Activated CD4-positive, alpha-beta T cell treated with anti-CD3 and anti-CD28 coated beads for 48 hours (primary cell): ENCODE measurements at places on chromosomes 16 and 17.

DNA sequence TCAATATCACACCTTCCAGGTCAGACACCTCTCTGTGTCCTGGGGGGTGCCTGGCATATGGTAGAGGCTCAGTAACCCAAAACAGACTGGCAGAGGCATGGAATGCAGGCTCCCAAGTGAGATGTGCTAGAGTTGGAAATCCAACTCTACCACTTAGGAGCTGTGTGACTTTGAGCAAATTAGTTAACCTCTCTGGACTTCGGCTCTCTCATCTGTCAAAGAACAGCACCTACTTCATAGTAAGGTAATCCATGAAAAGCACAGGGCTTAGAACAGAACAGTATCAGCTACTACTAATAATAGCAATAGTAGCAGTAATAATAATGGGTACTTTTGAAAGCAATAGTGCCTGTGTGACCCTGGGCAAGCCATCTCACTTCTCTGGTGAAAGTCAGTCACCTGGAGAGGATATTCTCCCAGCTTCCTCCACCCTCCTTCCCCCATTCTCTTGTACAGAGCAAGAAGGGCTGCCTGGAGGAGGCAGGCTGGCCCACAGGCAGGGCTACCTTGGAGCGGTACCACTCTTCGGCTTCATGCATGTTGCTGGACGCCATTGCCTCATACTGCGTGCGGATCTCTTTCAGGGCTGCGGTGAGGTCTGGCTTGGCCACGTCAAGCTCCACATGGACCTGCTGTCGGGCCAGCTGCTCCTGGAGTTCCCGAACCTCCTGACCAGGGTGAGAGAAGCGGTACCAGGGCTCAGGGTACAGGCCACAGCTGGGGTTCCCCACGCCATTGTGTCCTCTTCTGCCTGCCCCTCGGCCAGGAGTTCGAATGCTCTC, 2.3 kb downstream of the GFAP start:
- no peak for DNase-seq

- peak; percentile 65 for DNase-seq
These were observed 243.2 kb upstream of the GSE1 start for GRCh38 chr16:85369741-85370528.

DNA sequence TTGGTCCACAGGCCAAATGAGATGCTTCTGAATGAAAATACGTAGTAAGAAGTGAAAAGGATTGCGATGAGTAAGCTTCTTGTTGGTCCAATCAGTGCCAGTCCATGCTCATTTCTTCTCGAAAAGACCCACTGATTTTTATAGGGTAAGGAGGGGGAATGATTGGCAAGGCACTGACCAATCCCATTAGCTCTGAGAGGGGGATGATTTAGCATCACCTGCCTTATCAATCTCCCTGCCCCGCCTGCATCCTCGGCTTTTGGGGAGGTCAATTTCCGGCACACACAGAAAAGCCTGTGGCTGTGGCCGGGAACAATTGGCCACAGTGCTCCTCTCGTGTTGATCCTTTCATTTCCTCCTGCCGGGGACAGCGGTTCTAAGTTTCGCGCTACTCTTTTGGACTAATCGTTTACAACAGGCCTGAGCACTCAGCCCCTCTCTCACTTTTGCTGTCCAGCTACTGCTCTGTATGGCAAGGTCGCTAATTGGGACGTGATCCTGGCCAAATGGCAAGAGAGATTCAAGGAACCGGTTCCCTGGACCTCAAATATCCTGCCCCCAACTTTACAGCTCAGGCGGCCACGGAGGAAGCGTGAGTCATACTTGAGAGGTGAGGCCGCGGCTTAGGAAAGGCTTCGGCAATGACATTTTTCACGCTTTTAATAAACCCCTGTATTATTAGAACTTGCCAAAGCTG, 43.1 kb downstream of the TBX4 start:
- DNase-seq = no peak

DNA sequence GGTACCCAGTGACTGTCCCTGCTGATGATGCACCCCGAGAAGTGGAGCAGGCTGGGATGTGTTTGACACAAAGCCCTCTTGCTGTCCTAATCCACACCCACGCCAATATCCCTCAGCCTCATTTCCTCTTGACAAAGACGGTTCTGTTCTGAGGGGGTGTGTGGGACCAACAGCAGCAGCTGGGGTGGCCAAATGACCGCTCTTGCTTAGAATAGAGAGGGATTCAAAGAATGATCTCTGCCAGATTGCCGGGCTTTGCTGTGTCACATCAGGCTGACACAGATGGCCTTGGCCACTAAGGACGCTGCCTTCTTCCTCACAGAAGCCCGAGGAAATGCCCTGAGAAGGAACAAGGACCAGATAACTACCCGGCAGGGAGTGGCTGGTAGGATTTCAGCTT, 250.7 kb downstream of the NTN1 start:
- DNase-seq = no peak

GRCh38 chr16:8958344-8959167, 5.2 kb downstream of the USP7 start:
- peak; percentile 40 for DNase-seq

DNA sequence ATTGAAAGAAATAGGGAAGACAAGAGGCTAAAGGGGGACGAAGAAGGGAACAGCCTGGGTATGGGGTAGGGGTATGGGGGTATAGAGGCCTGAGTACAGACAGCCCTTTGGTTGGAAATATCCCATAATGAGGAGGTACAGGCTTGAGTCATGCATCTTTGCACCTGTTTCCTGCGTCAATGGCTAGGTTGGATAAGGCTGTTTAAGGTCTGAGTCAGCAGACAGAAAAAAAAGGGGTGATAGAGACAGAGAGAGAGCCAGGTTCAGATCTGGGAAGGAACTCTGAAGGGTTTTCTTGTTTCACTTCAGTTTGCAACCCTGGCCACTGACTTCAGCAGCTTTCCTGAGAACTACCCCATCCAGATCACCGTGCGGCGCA, 8.5 kb downstream of the FNDC8 start:
- DNase-seq = no peak

DNA sequence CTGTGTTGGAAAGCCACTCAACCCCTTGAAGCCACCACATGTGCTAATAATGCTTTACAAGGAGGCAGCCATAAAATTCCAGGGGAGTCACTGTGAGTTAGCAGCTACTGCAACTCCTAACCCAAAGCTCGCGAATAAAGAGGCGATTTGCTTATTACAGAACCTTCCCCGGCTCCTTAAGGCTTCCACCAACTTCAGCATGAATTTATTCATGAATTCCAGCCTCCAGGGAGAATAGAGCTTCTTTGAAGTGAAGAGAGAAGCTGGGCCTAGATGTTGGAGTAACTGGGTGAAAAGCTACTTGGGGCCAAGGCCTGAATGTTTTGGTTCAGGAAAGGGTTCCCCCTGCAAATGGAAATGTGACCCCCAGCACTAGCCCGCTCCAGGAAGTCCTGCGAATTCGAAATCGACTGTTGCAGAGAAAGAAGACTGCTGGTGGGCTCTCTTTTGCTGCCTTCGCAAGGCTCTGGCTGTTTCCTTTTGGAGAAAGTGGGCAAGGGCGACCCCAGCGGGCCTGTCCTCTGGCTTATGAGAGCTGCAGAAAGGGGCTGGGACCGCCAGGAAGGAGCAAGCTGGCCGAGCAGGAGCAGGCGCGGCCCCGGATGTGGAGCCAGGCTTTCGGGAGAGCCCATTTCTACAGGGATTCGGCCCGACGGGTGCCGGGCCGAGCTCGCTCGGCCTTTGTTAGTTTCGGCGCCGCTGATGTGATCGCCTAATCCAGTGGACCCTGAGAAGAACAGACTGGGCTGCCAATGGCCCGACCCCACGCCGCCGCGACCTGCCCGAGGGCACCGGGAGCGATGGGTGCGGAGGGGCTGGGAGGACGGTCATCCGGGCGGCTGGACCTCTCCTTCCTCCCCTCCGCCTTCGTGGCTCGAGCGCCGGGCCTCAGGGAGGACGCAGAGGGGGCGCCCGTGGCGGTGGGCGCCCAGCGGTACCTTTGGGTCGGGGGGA, 7.6 kb downstream of the CBX8 start:
- DNase-seq = no peak

DNA sequence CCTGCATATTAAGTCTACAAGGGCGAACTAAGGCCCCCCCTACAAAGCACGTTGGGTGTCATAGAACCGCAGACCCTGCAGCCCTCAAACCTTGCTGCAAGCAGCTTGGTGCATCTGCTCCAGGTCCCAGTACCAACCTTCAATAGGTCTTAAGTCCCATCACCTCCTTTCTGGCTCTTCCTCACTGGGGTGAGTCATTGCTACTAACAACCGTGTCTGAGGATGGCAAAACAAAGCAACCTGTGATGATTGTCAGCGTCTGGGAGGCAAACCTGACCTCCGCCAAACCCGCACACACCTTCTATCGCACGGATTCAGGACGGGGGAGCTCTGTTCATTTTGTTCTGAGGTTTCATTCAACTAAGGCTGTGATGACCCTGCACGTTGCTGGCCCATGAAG, 138.9 kb downstream of the SLC39A11 start:
- DNase-seq = no peak

GRCh38 chr16:26795184-26795583, 271.5 kb upstream of the C16orf82 start:
- peak; percentile 24 for DNase-seq

DNA sequence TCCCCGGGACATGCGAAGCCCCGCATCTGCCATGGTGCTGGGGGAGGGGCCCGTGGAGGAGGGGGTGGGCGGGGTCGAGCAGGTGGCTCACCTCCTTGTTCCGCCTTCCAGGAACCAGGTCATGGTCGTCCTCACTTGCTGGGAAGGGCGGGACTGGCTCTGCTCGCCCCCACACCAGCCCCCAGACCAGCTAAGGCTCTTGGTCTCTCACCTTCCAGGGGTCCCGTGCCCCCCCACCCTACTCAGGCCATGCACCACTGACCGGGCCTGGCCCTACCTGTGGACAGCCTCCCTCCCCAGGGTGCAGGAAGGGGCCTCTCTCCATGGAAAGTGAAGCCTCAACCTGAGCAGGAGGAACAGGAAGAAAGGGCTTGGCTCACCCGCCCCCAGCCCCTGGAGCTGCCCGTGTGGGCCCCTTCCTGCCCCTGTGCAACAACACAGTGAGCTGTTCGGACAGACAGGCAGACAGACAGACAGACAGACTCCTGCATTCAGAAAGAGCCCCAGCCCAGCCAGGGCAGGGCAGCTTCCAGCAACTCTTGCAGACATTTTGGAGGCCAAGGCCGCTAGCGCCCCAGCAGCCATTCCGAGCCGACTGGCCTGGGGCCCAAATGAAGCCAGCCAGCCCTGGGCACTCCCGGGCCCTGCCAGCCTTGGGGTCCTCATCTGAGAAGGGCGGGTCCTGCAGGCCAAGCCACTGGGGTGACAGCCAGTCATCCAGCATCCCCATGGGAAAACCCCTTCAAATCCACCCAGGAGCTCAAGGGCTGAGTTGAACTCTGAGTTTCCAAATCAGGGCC, 8.1 kb upstream of the KREMEN2 start:
- DNase-seq = no peak

DNA sequence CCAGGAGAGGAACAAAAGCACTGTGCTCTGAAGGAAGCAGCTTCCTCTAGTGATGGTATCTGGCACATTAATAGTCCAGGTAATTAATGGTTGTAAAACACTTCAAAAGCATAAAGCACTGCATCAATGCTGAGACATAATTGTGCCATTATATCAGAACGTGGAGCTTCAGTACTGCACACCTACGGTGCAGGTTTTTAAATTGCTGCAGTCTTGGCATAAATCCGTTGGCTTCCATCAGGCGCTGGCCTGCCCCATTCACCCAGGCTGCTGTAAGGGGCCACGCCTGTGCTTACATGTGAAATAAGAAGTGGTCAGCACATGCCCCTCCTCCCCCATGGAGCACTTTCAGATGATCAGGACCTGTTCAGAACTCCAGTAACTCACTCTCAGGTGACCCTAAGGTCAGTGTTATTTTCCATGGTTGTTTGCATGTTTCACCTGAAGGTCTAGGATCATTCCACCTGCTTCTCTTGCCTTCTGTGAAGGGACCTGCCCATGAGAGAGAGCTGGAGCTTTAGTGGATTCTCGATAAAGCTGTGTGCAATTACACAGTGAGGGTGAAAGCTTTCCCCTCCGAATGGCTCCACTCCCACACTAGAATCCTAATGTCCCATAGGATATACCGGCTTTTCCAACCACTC, 345.3 kb downstream of the CA10 start:
- DNase-seq = no peak

DNA sequence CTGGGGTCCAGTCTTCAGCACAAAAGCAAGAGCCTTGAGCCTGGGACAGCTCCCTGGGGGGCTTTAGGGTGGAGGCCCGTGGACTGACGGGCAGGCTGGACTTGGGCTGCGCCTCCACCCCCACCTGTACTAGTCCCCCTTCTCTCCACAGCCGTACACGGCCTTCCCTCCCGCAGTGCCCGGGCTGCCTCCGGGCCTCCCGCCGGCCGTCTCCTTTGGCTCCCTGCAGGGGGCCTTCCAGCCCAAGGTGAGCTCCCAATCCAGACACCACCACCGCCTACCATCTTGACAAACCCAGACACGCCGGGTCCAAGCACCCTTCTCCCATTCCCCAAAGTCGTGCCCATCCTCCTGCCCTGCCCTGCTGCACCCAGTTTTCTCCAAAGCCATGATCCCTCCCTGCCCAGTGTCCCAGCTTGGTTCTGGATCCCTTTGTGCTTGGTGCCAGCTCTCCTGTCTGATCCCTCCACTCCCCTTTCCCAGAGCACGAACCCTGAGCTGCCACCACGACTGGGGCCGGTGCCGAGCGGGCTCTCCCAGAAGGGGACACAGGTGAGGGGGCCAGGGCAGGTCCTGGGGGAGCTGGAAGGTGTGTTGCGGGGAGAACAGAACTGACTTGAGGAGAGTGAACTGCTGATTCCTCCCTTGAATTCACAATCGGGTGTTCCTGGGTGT, 7.1 kb downstream of the FBRS start:
- DNase-seq = no peak

- DNase-seq = no peak
These were observed 16.4 kb downstream of the ATP6V0A1 start for GRCh38 chr17:42475121-42475520.

DNA sequence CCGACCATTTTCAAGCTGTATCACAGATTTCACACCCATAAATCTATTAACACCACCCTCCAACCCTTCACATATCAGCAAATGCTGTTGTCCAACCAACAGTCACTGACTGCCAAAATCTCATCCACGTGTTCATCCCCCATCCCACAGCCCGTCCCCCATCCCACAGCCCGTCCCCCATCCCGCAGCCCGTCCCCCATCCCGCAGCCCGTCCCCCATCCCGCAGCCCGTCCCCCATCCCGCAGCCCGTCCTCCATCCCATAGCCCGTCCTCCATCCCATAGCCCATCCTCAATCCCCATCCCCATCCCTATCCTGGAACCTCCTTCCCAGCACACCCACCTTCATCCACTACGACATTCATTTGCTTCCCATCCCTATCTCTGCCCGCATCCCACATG, 14.1 kb downstream of the DLG4 start:
- no peak for DNase-seq

- DNase-seq = no peak
These were observed 95.9 kb upstream of the TBX2 start for GRCh38 chr17:61303817-61304096.

GRCh38 chr16:31333686-31334649, 21.0 kb upstream of the ITGAX start:
- DNase-seq = peak; percentile 38

DNA sequence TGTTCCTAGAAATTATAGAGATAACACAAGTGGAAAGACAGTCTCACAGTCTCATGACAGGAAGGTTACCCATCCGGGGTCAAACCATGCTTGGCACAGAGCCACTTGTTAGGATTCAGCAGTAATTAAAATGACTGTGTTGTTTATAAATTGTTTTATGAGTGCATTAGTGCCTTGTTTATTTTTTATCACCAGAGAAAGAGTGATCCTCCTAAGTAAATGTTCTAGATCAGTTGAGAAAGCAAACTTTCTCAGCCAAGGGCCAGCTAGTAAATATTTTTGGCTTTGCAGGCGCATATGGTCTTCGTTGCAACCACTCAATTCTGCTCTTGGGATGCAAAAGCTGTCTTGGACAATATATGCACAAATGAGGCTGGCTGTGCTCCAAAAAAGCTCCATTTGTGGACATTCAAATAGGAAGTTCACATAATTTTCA, 253.9 kb upstream of the CACNG5 start:
- DNase-seq = no peak
